ENCODE measurements at places on chromosomes 3 and 15.

GRCh38 chr15:62866366-62866765 is 176.2 kb upstream of the TPM1 start:
- no peak for DNase-seq

DNA sequence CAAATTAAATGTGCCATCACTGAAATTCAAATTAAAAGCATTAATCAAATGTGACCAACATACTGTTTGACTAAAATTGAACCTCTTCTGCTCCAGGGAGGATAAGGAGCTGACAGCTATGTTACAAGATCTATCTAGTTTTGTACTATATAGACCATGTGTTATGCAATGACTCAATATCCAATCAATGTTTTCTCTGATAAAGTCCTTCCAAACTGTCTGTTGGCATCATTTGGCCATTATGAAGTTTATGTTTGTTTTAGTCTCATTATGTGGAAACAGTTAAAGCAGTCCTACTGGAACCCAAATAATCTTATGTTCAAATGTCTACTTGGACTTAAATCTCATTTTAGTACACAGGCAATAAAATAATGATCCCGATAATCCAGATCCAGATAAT is 267.0 kb upstream of the THBS1 start:
- DNase-seq = no peak

DNA sequence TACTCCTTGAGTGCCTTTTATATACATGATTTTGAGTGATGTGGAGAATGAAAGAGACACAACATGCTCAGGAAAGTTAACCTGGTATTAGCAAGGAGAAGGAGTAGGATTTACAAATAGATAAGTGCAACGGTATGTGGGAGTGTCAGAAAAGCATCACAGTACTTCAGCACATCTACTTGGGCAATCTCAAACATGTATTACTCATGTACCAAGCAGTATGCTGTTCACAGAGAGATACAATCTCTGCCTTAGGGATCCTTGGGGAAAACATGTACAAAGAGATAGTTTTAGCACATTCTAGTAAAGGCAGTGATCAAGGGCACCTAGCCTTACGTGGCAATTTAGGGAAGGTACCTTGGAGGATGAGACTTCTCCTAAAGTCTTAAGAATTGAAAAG is 146.5 kb downstream of the FILIP1L start:
- DNase-seq = no peak

DNA sequence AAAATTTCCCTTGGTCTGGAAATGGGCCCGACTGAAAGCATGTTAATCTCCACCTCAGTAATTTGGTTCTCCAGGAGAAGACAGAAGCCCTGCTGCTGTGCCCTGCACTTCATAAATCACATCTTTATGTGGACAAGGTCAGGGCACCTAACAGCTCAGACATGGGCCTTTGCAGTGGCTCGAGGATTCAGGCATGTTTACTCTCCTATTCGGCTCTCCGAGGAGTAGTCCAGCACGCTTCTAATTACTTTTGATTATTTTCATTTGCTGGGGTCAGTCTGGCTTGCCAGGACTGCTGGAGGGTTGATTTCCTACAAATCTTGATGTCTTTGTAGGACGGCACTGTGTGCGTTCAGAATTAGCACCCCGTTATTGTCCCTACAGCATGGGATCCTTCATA is 511.2 kb downstream of the MECOM start:
- no peak for DNase-seq

DNA sequence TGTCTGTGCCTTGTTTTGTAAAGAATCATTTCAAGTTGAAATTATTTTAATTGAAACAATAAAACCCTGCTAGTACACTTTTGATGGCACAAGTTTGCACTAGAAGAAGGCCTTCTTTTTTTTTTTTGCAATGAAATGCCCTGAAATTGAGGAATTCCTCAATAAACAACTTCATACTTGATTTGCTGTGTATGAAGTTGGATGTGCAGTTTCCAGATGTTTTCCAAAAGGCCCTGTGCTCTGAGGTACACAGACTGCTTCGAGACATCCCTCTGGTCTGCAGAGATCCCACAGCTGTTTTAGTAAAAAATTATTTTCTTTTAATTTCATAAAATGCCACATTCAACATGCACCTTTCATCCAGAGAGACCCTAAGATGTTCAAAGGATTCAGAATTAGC is 48.9 kb downstream of the HES1 start:
- no peak for DNase-seq

GRCh38 chr3:48929358-48930035 is 10.9 kb downstream of the ARIH2 start:
- no peak for DNase-seq

DNA sequence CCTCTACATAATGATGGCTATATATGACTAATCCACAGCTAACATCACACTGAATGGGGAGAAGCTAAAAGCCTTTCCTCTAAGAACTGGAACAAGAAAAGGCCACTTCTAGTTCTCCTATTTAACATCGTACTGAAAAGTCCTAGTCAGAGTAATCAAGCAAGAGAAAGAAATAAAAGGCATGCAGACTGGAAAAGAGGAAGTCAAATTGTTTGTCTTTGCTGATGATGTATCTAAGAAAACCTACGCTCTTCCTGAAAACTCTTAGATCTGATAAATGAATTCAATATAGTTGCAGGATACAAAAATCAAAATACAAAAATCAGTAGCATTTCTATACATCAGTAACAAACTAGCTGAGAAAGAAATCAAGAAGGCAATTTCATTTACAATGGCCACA is 116.9 kb downstream of the TP63 start:
- DNase-seq = no peak

GRCh38 chr15:45441686-45442085 is 63.3 kb upstream of the GATM start:
- no peak for DNase-seq

GRCh38 chr3:99651531-99651930 is 13.1 kb downstream of the COL8A1 start:
- no peak for DNase-seq

DNA sequence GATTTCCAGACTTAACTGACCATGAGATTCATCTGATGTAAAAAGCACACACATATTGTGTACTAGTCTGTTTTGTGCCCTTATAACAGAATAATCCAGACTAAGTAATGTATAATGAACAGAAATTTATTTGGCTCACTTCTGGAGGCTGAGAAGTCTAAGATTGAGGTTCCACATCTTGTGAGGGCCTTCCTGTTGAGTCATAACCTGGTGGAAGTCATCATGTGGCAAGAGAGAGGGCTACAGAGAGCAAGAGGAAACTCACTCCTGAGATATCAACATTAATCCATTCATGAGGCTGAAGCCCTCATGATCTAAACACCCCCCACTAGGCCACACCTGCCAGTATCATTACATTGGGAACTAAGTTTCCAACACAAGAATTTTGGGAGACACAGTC is 977.6 kb downstream of the MCTP2 start:
- DNase-seq = no peak

DNA sequence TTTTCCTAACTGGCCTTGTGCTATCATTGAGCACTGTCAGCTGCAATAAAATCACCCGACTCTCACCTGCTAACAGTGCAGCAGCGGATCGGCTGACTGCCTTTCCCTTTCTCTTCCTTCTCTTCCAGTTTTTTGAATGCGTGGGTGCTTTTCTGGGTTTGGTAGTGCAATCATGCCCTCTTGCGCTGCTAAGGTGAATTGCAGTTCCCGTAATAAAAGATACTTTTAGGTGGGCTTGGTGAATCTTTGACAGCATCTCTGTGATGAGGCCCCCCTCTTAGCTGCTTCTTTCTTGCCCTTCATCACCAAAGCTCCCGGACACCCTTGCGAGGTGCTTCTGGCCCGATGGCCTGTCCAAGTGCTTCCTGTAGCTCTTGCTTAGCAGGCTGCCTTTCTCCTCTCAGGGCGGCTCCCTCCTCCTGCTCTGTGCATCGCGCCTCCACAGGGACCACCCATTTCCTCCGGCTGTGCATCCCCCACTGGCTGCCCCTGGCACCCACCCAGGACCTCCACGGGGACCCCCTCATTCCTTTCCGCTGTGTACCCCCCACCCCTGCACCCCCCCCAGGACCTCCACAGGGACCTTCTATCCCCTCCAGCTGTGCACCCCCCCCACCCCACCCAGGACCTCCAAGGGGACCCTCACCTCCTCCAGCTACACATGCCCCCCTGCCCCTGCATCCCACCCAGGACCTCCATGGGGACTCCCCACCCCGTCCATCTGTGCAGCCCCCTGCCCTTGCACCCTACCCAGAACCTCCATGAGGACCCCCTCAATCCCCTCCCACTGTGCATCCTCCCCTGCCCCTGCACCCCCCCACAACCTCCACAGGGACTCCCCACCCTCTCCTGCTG is 50.8 kb upstream of the RPL32 start:
- peak; percentile 57 for DNase-seq

- no peak for DNase-seq
Measured at GRCh38 chr3:106245400-106245799, 376.6 kb upstream of the CBLB start.

GRCh38 chr3:149605902-149606301 is 51.9 kb downstream of the WWTR1 start:
- no peak for DNase-seq

DNA sequence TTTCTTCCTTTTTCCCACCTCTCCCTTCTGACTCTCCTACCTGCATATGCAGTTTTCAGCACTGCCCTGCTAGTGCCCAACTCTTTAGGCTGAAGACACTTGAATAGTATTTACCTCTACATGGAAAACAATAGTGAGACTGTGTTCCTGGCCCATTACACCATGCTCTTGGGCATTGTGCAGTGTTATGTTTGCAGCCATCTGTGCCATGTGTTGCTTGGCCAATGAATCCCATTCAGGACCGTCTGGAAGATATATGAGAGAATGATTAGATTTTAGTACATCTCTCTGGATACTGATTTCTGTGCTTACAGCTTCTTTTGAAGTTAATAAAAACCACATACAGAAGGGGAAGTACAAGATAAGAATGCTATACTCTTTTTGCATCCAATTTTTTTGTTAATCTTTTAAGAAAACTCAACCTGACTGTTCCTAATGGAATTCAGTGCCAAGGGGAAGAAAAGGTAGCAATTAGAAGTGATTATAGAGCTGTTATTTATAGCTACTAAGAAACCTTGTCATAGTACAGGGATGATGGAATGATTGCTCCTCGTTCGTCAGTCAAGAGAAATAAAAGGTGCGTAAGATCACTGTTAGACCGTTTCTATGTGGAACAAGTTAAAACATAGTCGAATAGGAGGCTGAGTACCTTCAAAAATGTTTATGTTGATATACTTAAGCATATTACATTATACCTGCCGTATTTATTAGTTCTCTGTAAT is 58.9 kb downstream of the TMEM41A start:
- DNase-seq = no peak

- DNase-seq = no peak
Measured at GRCh38 chr15:87228460-87228859, 1028.1 kb downstream of the NTRK3 start.

DNA sequence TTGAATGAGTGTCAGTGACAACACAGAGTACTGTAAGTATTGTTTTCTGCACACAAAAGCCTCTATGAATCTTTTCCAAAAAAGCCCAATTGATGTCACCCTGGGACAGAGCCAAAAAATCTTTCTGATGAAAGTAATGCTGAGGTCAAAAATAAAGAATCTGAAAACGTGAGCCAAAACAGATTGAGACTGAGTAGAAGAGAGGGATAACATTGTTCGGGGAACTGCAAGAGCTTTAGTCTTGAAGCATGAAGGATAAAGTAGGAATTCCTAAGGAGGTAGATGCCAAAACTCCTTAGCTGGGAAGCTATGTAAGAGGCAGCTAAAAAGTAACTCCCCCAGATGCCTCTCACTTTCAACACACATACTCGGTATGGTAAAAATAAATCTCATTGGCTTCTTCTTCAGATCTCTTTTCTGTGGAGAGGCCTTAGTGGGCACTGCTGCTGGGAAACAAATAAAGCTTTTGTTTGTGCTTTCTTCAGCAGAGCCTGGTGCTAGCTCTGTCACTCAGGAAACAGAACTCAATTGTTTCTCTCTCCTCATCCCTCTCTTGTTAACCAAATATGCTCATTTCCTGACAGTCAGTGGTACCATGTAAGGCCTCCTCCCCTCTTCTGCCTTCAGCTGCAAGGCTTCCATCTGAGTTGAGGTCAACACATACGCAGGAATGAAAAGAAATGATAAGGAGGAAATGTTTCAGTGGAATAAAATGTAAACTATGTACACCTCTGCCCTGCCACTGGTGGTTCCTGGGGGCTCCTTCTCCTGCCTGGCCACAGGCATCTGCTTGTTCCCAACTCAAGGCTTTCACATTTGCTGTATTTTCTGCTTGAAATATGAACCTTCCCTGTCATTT is 58.1 kb downstream of the CD200 start:
- DNase-seq = no peak

DNA sequence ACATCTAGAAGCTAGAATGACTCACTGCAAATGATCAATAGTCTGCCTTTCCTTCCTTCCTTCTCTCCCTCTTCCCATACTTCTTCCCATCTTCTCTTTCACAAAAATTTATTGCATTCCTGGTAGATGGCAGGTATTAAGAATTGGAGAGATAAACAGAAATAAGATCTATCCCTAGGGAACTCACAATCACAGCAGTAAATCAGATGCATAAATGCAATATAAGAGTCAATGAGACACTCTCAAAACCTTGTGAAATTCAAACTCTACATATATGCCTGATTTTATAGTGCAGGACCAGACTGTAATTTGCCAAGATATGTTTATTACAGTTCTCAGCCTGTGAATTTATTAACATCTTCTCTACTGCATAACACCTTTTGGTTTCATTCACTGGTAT is 78.3 kb upstream of the ARL6 start:
- no peak for DNase-seq

GRCh38 chr15:26620528-26621458 is 152.1 kb downstream of the GABRB3 start:
- DNase-seq = no peak

DNA sequence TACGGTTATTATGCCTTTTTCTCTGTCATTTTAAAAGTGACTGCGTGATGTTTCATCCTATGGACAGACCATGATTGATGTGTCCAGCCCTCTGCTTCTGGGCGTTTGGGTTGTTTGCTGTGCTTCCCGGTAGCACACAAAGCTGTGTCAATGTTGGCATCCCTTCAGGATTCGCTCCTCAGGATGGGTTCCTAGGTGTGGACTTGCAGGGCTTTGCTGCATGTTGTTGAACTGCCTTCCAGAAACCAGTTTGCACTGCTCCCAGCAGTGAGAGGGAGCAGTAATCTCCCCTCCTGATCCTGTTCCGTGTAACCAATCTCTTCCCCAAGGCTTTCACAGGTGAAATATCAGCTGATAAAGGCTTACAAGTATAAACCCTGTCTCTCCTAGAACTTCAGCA is 787 bp downstream of the TRPM1 start:
- DNase-seq = no peak

All from GM10248 (cell line).